ENCODE measurements at places on chromosomes 4 and X.
A peak's percentile ranks its signal among the peaks of the same experiment; 100 is the strongest.

- no peak for DNase-seq
These were observed 58.1 kb upstream of the HOPX start for GRCh38 chr4:56739066-56739777.

- peak; percentile 29 for DNase-seq
These were observed 16.8 kb upstream of the NAT8L start for GRCh38 chr4:2042204-2042946.

GRCh38 chrX:99909946-99910345 lies 500.1 kb downstream of the PCDH19 start:
- no peak for DNase-seq

- no peak for DNase-seq
These were observed 4.5 kb downstream of the CHRDL1 start for GRCh38 chrX:110791071-110791470.

DNA sequence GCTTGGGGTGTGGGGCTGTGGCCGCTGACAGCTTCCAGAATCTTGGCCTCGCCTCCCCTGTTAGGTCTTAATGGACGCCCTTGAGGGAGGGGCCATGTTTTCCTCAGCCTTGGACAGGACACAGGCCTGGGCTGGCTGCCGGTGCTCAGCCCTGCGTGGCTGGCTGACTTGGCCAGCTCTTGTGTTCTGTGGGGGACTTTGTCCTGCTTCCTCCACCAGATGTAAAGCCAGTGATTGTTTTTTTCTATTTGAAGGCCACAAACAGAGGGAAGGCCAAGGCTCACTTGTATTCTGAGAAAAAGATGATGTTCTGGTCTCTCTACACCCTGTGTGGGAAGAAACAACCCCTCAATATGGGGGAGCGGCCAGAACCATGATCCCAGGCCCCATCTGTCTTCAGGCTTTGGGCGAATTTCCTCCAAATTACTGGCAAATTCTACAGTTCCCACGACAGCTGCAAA lies 71.3 kb downstream of the HTRA3 start:
- DNase-seq: no peak

DNA sequence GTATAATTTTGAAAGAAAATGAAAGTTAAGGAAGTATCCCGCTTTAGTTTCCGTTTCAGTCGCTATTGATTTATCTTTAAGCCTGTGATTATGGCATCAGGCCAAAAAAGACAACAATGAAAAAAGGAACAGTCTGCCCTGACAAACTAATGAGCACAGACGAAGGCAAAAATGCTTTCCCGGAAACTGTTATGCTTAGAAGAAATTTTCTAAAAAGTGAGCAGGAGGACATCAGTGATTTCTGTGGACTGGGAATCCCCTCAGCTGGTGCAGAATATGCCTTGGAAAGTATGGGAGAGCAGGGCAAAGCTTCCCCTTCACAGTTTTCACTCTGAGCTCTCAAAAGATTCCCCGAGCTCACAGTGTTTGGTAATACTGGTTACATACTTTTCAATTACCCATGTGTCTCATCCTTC lies 5.1 kb upstream of the CXCL10 start:
- no peak for DNase-seq

DNA sequence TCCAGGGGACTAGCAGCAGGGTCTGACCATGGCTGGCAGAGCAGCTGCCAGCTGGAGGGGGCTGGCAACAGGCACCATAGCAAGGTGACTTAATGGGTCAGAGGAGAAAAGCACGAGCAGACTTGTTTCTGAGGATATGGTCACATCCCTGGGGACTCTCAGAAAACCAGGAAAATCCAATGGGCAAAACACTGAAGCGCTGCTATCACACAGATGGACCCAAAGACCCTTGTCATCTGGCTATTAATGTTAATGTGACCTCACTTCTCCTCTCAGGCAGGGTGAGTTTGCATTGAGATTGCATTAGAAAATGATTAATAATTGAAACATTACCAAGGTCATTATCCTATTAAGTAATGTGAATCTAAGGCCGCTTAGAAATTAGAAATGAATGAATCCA lies 293.7 kb upstream of the GALNT7 start:
- no peak for DNase-seq

DNA sequence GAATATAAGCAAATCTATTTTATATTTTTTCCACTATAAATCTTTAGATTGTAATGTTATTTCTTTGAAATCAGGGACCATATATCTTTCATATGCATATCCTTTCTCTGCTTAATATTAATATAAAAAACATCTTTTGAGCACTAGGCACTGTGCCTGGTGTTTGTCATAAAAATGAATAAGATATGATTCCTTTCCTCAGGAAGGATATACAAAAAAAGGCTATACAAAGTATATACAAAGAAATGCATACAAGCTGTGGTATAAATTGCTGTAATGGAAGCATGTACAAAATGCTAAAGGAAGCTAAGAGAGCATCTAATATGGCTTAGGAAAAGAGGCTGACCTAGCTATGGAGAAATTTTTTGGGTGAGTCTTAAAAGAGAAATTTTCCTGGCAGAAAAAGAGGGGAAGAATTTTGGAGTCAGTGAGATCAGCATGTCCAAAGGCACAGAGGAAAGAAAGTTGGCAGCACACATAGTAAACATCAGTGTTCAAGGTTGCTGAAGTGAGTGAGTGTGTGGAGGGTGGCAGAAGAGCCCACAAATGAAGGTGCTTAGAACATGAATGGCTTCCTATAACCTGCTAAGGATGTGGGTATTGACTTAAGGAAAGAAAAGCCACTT lies 500.0 kb downstream of the SPRY1 start:
- no peak for DNase-seq

GRCh38 chr4:8220661-8221450 lies 21.8 kb downstream of the SH3TC1 start:
- DNase-seq: peak; percentile 67

DNA sequence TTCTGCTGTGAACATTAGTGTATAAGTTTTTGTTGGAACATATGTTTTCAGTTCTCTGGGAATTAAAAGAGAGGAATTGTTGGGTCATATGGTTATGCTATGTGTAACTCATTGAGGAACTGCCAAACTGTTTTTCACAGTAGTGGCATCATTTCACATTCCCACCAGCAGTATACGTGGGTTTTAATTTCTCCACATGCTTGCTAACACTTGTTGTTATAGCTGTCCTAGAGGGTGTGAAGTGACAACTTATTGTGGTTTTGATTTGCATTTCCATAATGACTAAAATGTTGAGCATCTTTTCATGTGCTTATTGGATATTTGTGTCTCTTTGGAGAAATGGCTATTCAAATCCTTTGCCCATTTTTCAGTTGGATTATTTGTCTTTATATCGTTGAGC lies 13.7 kb downstream of the APELA start:
- DNase-seq: no peak

GRCh38 chrX:150926304-150926703 lies 27.8 kb upstream of the CD99L2 start:
- no peak for DNase-seq

DNA sequence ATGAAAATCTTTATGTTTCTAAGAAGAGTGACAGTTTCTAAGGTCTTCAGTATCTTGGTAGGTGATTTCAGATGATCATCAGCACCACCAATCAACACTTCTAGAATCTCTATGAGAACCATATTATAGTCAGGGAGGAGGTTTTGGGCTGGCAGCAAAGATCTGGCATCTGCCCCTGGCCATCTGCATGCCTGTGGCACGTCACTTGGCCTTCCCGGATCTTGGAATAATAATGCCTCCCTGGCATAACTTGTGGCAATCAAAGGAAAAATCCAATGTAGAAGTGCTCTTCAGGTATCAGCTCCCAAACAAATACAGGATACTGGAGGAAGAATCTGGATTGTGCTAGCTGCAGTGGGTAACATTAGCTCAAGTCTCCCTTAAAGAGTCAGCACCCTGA lies 57.3 kb downstream of the RASL11B start:
- no peak for DNase-seq

- DNase-seq: no peak
These were observed 24.4 kb upstream of the CFAP299 start for GRCh38 chr4:80311130-80311529.

- DNase-seq: no peak
These were observed 687 bp upstream of the GRIA2 start for GRCh38 chr4:157219711-157220370.

DNA sequence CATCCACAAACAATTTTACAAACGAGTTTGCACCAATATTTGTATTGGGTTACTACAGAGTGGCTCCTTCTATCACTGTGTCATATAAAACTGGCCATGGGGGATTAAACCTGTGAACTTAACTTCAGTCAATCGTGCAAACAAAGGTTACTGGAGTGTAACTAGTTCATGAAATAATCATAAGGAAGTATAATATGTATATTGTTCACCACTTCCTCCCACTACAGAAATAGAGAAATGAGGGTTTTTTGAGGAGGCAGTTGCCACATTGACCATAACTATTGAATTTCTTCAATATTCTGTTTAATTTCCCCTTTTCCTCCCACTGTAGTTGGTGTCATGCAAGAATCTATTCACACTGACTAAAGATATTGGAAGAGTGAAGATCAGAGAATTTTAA lies at the start of gene GPR82:
TSS of gene GPR82 (plus strand) at position 356 of the 400 bp plus-strand sequence. CDS start 2,846 bp downstream, outside the sequence.
- no peak for DNase-seq

GRCh38 chrX:133323431-133323830 lies 91.9 kb downstream of the GPC4 start:
- DNase-seq: peak; percentile 20

- no peak for DNase-seq
These were observed 85.1 kb upstream of the SMAD1 start for GRCh38 chr4:145396581-145396980.

GRCh38 chr4:20506827-20507226 lies 193.4 kb upstream of the PACRGL start:
- peak; percentile 67 for DNase-seq

GRCh38 chr4:169119536-169119935 lies 109.5 kb upstream of the CBR4 start:
- no peak for DNase-seq

- peak; percentile 5 for DNase-seq
These were observed 153.2 kb upstream of the FRG1 start for GRCh38 chr4:189787216-189788031.

DNA sequence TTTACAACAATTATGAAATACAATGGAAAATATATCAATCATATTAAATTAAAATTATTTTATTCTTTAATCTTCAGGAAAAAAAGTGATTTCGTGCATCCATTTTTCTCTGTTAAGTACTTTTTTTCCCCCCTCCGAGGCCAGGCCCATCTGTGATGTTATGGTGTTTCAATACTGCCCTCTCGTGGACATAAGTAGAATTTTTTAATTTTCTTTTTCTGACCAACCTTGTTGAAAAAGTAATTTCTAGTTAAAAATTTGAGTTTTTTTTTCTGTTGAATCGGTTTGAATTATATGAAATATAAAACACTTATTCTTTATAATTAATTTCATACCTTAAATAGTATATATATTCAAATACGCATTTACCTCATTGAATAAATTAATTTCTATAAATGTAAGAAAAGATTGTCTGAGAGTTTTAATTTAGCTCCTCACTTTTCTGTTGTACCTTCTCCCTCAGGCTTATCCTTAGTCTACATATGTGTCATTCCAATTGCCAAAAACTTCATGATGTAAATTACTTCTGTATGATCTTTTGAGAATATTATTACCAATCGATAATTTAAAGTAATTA lies 175.8 kb upstream of the TECRL start:
- peak; percentile 47 for DNase-seq

DNA sequence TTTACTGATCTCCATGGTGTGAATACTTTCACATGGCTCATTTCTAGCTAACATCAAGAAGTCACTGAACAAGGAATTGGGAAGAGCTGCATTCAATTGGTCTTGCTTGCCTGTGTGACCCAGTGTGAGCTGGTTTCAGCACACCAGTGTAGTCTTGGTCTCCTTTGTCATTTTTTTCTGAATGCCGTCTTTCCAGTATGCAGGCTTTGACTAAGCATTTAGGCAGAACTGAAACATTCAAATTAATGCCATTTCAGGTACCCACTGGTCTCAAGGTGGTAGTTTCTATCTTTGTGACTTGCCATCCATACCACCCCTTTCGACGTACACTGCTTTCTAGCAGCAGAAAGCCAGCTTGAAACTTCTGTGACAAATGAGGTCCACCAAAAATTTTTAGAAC lies 550.5 kb upstream of the BOD1L1 start:
- DNase-seq: no peak

Data from mesenchymal stem cell (in vitro differentiated cells and primary cell).